ENCODE measurements at places on chromosomes 6 and 20.

DNA sequence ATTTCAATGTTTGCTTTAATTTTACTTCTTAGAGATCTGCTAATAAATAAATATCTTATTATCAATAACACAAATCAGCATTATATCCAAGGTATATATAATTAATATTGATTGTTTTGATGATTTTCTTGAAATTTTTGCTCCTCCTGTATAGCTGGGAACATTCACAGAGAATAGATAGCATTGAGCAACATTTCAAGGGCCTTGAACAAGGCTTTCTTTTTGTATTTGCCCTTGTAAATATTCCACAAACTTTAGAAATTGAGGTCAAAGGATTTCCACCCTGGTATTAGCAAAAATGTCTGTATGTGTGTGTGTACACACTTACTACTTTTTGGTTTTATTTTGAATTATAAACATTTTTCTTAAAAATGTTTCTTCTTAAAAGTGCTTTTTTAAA is 205.6 kb downstream of the EYA4 start:
- no peak for DNase-seq

GRCh38 chr20:62544505-62545055 is 68.8 kb upstream of the GATA5 start:
- no peak for DNase-seq

- DNase-seq, result no peak
These were observed 21.3 kb downstream of the TRMT6 start for GRCh38 chr20:5928836-5929715.

- DNase-seq, result no peak
These were observed 103.3 kb upstream of the BACH2 start for GRCh38 chr6:90399970-90400369.

DNA sequence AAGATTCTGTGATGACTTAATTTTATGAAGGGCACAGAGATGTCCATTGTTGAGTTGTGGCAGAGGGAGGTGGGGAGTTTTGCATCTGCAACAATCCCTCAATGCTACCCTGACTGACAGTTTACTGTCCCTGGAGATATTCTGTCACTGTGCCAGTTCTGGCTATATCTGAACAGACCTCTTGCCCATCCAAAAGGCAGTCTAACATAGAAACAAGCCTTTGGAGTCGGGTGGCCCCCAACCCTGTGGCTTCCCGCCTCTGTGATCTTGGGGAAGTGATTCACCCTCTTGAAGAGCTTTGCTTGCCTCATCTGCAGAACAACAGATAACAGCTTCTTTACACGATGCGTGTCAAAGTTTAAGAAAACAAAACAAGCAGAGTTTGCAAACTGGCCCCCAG is 3.8 kb upstream of the E2F1 start:
- no peak for DNase-seq

GRCh38 chr20:33569802-33570391 is 80.0 kb downstream of the CBFA2T2 start:
- no peak for DNase-seq

DNA sequence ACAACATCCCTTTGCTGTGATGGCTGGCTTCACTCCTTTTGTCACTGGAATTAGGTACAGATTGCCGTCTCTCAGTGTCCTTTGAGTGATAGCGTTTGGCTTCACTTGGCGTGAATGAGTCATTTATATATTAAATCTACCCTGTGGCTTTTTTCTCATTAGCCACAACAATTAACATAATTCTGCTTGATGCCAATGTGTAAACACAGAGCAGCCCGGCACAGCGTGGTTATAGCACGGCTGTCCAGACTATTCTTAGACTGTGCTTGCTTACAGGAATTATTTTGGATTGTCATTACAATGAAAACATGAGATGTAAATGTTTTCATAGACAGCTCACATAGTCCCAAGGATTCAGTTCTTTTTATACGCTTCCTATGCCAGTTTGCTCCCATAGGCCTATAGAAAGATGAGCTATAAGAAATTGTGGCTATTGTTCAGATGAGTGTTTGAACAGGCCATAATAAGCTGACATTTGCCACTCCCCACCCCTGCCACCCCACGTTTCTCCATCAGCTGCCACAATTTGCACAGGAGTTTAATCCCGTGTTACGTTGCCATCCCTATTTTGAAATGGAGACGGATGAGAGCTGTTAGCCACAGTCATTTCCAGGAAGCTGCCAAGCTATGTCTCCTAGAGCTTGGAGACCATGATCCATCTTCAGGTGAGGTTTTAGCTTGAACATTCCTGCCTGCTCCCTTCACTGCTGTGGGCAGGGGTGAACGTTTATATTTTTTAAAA is 65.9 kb downstream of the PPP1R14C start:
- DNase-seq, result no peak

DNA sequence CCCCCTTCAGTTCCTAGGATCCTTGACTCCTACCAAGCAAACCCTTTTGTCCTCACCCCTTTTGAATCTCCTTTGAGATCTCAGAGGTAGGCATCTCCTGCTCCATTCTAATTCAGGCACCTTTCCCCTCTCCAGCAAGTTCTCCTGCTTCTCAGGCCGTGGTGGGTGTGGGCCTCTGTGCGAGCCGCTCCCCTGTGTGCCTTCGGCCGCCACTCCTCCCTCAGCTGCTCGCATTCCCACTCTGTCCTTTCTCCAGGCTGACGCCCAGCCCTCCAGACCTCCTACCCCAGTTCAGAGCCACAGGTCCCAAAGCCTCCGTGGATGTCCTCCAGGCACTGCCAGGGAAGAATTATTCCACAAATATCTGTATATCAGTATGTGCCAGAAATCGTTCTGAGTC is 19.7 kb upstream of the RPS6KA2 start:
- no peak for DNase-seq

- no peak for DNase-seq
These were observed 16.8 kb downstream of the IL17F start for GRCh38 chr6:52227495-52227894.

GRCh38 chr6:37285861-37286311 is 27.9 kb upstream of the TMEM217 start:
- DNase-seq, result no peak

GRCh38 chr6:157376706-157377230 is 4.2 kb upstream of the ZDHHC14 start:
- DNase-seq, result no peak

GRCh38 chr6:156068881-156069280 is 613.2 kb upstream of the NOX3 start:
- DNase-seq, result no peak

DNA sequence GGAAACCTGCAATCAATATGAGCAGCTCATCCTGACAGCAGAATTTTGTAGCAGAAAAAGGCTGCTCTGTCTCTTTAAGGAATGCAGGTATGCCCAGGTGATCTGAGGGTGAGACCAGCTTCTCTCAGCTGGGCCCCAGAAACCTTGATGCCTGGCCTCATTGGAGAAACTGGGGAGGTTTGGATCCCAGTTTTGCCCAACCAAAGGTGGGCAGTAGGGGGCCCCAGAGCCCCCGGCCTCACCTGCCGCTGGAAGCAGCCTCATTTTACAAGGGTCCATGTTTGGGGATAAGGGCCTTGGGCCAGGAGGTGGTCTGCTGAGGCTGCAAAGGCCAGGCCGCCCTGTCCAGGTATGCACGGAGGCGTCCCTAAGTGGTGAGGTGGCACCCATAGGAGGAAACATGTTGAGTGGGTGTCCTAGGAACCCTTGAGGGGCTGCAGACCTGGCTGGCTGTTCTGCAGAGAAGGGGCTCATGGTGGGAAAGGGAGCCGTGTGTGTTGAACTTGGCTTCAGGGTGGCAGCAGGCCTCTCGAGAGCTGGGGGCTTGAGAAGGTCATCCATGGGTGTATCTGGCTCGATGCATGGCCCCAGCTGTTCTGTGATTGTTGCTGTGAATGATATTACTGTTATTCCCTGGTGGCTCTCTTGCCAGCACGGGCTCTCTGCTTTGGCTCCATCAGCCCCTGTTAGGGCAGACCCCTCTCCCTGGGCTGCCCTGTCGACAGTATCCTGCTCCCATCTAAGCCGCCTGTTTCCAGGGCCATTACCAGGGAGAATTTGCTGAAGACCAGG is 208.4 kb downstream of the CDH4 start:
- DNase-seq, result no peak

Measured in HFF-Myc (cell line).